Inflammatory macrophage (primary cell): ENCODE measurements at places on chromosomes 3 and 15.

- DNase-seq = no peak
Observed at GRCh38 chr3:80769683-80770082, 991.8 kb downstream of the GBE1 start.

- no peak for DNase-seq
Observed at GRCh38 chr15:31464216-31465082, 137.8 kb downstream of the KLF13 start.

- DNase-seq = no peak
Observed at GRCh38 chr15:32802286-32802936, 84.6 kb downstream of the GREM1 start.

- DNase-seq = no peak
Observed at GRCh38 chr3:54123003-54123775, 837 bp downstream of the CACNA2D3 start.

DNA sequence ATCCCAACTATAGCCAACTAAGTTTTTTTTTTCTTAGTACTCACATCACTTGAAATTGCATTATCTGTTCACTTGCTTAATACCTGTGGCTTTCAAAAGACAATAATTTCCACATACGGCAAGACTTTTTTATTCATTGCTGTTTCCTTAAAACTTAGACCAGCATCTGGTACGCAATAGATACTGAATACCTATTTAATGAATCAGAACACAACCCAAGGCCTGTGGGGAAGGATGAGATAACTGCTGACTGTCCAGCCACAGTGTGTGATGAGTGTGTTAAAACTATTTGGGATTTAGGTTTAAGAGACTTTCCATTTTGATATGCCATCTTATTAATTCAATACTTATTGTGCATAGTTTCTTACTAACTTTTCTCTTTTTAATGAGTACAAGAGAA lies 988.7 kb downstream of the NTRK3 start:
- DNase-seq = no peak

GRCh38 chr15:40190591-40190990 lies 29.7 kb downstream of the BUB1B start:
- DNase-seq = no peak

DNA sequence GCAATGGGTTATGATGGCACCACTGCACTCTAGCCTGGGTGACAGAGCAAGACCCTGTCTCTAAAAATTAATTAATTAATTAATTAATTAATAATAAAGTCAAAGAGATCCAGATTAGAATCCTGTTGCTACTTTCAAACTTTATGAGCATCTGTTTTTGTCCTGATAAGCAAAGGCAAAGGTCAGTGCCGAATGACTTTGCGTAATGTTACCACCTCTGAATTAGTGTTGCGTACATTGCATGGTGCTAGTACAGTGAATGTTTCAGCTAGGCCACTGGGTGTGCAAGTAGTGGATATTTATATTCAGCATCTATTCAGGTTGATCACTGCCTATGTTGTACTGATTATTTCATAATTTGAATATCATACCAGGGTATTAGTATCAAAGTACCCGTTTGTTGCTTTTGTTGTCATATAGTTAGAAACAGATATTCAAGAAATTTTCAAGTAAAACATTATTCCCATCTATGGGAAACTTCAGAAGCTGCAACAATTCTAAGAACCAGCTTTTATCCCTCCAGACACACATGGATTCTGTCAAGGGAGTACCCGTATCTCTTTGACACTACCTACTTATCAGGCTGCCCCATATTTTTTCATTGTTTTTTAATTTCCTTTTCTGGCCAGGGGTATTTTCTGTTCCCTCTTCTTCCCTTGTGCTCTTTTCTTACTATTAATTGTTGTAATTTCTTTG lies 127.1 kb upstream of the GRM7 start:
- no peak for DNase-seq

GRCh38 chr15:76340198-76340802 lies 3.7 kb downstream of the ISL2 start:
- DNase-seq = no peak

- DNase-seq = no peak
Observed at GRCh38 chr3:99681512-99681911, 43.1 kb downstream of the COL8A1 start.

GRCh38 chr3:167783781-167784180 lies 48.3 kb downstream of the SERPINI1 start:
- DNase-seq = no peak

DNA sequence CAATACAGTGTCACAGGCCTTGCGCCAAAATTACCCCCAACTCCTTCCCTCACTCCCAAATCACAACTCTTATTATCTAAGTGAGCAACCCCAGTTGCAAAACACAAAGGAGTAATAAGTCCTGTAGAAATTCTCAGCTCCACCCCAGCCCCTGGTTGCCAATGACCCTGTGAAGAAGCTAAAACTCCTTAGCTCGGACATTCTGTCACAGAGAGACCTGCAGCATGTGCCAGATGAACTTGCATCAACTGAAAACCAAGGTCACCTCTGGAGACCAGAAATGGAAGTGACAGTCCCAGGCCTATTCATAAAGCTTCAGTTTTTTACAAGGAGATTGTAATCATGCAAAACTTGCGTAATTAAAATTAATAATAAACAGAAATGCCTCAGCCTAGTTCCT lies 55.2 kb downstream of the RBPMS2 start:
- DNase-seq = no peak

DNA sequence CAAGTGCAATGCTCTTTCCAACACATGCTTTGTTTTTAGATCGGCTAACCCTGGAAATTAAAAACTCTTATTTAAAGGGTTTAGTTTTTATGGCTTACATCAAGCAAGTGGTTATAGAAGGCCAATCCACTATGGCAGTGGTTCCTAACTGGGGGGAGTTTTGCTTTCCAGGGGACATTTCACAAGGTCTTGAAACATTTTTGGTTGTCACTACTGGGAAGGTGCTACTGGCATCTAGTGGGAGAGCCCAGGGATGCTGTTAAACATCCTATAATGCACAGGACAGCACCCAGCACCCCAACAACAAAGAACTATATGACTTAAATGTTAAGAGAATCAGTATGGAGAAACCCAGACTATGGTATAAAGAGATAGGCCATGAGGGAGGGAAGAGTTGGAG lies 439.0 kb downstream of the NTRK3 start:
- DNase-seq = no peak

GRCh38 chr15:42138968-42139386 lies 17.5 kb downstream of the PLA2G4F start:
- peak; percentile 51 for DNase-seq

DNA sequence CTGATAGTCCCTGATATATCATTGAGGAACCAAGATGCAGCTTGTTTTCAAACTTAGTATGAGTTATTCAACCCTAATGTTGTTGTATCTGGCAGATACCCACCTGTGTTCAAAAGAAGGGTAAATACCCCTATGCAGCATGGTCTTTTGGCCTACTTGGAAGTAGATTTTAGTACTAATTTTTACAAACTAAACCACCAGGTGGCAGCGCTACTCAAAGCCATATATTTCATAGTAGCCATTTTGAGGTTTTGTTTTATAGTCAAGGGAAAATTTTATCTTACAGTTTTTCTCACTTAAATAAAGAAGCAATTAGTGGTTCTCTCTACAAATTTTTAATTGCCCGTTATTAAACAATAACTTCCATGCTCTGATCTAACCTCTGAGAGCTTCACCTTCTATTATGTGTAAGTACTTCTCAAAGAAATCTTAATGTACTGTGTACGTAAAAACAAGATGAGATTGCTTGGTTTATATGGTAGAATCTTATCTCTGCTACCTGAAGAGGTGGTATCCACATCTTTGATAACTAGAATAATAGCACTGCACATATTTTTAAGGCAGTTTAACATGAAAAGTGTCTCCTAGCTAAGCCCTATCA lies 31.5 kb upstream of the MLF1 start:
- DNase-seq = peak; percentile 51

GRCh38 chr15:79769933-79770759 lies 126.7 kb downstream of the MTHFS start:
- DNase-seq = no peak

DNA sequence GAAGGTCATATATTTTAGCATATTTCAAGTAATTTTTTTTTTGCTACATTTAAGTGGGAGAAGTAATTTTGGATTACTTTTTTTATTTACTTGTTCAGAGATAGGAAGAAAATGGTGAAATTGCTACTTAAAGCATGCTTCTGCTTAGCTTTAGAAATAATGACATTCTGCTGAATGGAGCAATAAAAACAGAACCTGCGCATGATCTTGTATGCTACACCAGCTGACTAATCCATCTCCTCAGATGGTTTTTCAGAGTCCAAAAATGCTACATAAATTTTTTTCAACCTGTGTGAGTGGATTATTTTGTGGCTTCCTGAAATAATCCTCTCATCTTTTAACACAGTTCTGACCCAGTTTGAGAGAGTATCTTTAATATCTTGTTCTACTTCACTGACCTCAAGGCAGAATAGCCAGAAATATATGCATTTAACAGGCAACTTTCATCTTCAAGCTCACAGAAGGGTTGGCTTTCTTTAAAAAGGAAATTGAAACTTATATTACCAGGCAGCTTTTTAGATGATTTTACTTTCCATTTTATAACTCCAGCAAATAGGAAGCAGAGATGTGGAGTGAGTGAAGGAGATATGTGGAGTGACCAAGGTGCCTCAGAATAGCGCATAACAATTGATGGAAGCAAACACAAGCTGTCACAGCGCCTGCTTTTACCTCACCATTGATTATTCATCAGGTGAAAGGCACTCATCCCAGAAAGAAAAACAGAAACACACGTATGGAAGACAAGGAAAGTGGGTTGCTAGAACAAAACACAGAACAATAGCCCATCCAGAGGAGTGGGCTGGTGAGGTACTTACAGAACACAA lies 136.6 kb downstream of the TGFBR2 start:
- no peak for DNase-seq

GRCh38 chr3:194205675-194206133 lies 69.8 kb downstream of the HES1 start:
- peak; percentile 46 for DNase-seq

DNA sequence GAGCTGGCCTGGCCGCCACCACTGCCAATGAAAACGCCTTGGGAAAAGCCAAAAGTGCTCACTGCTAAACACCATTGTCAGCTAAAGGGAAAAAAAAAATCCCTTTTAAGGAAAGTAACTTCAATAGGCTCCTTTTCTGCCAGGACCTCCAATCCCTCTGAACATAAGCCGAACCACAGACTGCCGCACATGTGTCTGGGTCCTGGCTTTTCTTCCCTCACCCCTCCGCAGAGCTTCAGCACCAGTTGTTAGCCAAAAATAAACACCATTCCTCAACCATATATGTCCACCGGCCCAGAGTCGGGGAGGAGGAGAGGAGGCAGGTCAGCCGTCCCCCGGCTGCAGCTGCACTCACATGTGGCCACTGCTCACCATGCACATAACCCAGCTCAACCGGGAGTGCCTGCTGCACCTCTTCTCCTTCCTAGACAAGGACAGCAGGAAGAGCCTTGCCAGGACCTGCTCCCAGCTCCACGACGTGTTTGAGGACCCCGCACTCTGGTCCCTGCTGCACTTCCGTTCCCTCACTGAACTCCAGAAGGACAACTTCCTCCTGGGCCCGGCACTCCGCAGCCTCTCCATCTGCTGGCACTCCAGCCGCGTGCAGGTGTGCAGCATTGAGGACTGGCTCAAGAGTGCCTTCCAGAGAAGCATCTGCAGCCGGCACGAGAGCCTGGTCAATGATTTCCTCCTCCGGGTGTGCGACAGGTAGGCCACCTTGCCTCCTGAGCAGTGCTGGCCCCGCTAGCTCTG lies at the start of gene FBXL22:
Gene FBXL22, plus strand, starts transcription at position 350 of the 753 bp plus-strand sequence. Its CDS starts 6 bp downstream, at position 356.
- DNase-seq = no peak

DNA sequence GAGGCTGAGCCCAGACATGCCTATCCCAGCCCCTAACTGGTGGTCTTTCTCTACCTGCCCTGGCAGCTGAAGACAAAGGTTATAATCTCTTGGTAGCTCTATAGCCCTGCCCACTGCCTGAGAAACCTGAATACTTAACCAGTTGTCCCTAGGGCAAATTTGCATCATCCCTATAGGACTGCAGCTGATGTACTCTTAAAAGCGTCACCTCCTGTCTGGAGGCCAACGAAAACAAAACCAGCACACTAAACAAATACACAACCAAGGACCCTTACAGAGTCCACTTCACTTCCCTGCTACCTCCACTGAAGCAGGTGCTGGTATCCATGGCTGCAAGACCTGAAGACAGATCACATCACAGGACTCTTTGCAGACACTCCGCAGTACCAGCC lies 98.0 kb downstream of the KCNAB1 start:
- no peak for DNase-seq

GRCh38 chr15:69508659-69509058 lies 56.0 kb downstream of the RPLP1 start:
- DNase-seq = peak; percentile 53

DNA sequence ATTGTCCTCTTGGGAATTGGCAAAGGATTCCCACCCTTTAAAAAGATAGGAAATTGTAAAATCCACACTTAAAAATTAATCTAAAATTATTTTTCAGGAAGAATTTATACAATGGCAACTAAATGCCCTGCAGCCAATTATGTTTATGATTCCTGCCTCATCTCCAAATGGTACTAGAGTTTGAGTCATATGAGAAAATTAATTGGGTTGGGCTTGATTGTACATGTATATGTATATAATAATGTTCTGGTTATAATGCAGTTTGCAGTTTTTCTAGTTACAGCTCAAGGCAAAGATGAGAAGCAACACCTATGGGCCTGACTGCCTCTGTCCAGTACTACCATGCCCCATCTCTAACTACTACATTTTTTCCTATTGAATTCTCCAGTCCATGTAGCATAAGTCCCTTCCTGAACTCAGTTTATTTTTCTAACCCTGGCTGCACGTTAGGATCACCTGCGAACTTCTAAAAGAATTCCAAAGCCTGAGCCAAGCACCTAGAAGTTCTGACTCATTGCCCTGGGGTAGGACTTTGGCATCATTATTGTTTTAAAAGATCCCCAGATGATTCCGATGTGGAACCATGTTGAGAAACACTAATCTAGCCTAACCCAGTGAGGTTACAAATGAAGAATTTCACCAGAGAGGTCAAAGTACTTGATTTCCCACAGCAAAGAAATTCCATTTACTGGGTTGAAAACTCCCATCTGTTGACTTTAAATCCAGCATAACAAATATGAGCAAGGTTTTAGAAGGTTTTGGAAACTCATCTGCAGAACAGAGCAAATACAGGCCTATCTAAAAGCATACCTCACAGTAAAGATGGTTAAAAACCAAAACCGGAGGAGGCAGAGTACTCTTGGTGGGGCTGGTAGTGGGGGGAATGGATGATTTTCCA lies 19.4 kb downstream of the TGFBR2 start:
- no peak for DNase-seq

- no peak for DNase-seq
Observed at GRCh38 chr15:41367418-41367817, 34.7 kb downstream of the NUSAP1 start.

DNA sequence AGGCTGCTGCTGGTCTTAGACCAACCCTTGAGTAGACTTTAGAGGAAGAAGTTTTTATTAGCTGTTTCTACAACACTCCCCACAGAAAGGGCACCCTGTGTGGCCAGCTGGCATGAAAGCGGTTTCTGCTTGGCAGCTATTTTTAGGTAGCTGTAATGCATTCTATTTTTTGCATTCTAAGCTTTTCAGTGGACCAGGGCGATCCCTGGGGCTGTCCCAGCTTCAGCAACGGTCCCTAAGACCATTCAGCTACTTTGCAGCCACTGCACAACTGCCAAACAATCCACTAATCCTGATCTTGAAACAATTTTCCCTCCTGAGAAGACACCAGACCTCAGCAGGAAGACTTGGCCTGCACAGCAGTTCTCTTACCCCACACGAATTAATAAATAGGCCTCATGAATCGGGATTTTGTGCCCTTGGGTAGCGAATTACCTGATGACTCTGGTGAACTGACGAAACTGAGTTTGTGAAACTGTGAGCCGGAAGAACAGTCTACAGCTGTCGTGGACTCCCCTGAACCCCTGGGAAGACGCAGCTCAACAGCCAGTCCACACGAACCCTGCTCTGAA lies 14.6 kb upstream of the TFRC start:
- peak; percentile 63 for DNase-seq
